ENCODE measurements at places on chromosomes 3 and 15.
A peak's percentile ranks its signal among the peaks of the same experiment; 100 is the strongest.

DNA sequence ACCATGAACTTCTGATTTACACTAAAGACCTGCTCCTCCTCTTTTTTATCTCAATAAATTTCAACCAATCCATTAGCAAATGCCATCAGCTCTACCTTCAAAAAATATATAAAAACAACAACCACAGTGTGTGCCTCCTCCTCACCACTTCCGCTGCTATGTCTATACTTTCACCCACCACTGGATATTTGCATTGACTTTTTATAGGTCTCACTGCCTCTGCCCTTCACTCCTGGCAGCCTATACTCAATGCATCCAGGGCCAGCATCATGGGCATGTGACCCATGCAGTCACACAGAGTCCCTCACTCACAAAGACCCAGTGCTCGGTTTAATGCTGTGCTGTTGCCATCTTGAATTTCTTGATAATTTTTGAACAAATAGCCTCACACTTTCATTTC lies 53.5 kb upstream of the CCDC54 start:
- DNase-seq: no peak

DNA sequence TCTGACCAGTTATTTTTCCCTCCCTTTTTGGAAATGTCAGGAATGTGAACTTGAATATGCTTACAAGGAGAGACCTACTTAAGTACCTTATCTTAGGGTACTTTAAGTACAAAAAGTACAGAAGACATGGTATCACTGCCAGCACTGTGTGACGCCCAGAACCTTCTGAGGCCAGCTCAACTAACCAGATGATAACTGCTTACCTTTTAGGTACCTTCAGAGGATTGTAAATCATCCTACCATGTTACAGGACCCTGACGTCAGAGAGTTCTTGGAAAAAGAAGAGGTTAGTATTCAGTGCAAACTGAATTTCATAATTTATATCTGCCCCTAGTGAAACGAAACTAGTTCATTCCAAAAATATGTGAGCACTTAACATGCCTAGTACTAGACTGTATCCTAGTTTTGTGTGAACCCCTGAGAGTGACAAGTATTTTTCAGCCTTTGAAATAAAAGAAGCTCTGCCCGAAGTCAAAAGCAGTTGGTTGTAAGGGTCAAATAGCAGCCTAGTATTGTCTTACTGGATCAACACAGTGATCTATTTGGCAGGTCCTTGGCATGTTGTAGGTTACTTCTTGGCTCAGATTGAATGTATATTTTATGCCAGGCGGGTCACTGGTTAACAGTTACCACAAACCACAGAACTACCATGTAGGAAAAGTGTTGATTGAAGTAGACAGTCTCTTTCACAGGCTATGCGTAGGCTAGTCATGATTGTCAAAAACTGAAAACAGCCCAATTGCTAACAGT lies 23.8 kb upstream of the SNX22 start:
- no peak for DNase-seq

DNA sequence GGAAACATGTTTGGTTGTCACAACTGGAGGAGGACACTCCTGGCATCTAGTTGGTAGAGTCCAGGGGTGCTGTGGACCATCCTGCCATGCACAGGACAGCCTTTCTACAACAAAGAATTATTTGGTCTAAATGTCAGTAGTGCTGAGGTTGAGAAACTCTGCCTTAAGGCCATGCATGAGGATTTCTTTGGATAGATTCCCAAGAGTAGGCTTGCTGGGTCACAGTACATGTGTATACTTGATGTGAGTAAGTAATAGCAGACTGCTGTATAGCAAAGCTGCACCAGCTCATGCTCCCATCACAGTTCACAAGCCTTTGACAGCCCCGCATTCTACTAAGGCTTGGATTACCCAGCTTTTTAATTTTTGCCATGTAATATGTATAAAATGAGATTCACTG lies 151.3 kb downstream of the MFSD1 start:
- DNase-seq: no peak

DNA sequence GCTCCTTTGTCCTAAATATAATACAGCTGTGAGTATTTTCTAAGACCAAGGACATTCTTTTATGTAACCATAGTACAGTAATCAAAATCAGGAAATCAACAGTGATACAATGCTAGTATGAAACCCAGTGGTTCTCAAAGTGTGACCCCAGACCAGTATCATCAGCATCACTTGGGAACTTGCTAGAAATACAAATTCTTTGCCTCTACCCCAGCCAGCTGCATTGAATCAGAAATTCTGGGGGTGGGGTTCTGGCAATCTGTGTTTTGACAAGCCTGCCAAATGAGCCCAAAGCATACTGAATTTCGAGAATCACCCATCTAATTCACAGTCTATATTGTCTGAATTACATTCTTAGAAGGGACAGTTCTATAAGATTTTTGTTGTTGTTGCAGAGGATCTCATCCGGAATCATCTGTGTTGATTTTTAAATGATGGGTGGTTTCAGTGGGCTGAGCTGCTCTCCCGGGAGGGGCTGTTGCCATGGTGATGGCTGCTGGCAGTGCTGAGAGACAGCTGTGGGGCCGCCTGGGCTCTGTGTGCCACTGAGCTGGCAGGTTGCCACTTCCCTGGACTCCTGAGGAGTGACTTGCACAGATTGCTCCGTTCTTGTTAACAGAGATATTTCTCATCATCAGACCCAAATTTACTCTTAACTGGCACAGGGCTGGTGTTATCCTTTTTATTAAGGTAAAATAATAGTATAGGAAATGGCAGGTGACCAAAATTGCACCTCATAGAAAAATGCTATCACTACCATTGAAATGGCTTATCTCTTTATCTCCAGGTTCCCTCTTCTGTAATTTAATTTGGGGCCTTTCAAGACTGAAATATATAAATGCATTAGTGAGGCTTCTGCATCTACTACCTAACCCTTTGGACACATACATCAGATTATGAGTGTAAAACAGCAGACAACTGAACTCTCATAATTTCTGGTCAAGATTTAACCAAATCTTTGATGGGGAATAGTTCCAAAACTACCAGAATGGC lies 56.5 kb downstream of the NEK11 start:
- no peak for DNase-seq

DNA sequence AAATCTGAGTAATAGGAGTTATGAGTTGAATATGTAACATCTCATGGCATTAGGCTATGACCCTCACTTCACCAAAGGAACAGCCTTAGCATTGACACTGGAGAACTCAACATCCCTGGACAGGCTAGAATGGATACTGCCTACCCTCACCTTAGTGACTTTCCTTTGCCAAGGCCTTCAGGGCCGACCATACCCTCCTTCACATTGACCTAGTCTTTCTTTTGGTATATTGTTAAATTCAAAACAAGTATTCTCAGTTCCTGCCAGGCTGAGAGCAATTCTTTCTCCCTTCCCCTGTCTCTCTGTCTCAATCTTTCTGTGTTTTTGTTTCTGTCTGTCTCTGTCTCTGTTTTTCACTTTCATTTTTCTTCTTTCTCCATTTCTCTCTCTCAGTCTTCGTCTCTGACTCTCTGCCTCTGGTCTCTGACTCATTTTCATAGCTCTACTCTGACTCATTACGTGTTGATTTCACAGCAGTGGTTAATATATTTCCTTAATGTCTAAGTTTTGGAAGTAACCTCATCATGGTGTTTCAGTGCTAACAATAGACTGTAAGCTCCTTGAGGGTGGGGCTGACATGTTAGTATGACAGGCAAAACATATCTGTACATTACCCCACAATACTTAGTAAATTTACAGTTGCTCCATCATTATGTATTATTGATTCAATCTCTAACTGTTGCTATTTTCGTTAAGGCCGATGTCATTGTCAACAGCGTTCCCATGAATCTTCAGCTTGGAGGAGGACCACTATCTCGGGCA lies 32.5 kb downstream of the PARP15 start:
- DNase-seq: peak; percentile 18

DNA sequence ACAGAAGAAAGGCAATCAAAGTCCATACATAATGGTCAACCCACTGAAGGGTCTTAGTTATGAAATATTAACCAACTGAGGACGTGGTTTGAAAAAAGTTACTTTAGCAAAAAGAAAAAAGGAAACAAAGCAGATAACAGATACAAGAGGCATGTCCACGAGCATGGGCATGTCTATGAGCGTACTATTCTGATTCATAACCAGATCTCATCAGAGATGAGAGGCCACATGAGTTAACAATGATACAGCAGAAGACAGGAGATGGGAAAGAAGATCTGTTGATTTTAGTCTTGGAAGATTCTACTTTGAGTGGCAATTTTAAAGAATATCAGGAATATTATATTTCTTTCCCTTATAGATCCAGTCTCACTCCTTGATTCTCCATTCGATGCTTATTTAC lies 262.9 kb upstream of the SLITRK3 start:
- DNase-seq: no peak

GRCh38 chr3:155217591-155217990 lies 75.9 kb downstream of the STRIT1 start:
- no peak for DNase-seq

- DNase-seq: no peak
Measured at GRCh38 chr3:58411851-58412830, 21.5 kb downstream of the PDHB start.

Data from activated CD4-positive, alpha-beta T cell treated with anti-CD3 and anti-CD28 coated beads for 24 hours (primary cell).